ENCODE measurements at places on chromosomes 3 and 15.

- no peak for DNase-seq
Observed at GRCh38 chr3:109284071-109284470, 32.2 kb downstream of the DPPA2 start.

DNA sequence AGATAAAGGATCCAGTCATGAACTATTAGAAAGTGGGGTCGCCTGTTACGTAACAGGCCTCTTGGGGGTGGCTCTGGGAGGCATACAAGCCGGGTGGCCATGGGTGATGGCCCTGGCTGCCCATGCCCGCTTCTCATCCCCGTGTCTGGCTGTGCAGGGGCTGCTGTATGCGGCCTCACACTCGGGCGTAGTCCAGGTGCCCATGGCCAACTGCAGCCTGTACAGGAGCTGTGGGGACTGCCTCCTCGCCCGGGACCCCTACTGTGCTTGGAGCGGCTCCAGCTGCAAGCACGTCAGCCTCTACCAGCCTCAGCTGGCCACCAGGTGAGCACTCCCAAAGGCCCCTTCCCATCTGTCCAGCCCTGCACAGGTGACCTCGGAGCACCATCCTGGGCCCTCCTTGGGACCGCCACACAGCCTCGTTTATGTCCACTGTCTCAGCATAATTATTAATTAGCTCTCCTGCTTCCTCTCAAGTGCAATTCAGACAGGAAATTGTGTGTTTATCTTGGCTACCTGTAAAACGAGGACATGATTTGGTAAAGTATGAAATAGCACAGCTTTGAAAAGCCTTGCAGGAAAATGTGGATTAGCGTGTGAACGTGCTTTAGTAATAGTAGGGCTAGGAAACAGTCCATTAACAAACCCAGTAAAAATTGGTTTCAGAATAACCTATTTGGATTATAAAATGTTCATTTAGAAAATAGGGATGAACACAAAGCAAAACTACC is 8.1 kb downstream of the CIB1 start:
- no peak for DNase-seq

DNA sequence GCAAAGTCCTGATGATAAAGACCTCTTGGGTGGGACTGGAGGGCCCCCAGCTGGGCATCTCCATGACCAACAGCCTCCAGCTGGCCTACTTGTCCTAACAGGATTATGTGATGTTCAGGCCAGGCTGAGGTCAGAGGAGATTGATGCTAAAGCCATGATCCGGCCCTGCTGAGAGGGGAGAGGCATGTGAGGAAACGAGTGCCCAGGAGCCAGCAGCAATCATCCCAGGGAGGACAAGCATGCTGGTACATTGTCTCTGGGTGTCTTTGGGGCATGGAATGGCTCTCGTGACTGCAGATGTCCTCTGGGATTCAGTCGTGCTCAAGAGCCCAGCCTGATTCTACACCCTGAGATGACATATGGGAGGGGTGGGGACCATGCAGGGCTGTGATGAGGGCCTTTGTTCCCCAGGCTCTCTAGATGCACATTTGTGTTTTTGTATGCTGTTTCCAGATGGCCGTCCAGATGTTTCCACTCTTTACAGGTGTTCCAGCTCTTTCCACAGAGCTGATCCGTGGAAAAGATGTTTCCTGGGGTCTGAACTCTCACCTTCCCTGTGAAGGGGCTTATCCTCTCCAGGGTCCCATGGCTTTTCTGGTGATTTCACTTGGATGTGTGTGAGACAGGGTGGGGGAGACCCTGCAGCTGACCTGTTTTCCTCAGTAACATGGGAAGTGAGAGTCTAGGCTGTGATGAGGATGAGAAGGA is 20.2 kb downstream of the SLC24A1 start:
- no peak for DNase-seq

GRCh38 chr3:99659032-99659431 is 20.6 kb downstream of the COL8A1 start:
- peak; percentile 14 for DNase-seq

GRCh38 chr3:46215810-46216414 is 7.8 kb upstream of the CCR1 start:
- no peak for DNase-seq

GRCh38 chr15:26224266-26224665 is 361.1 kb upstream of the ATP10A start:
- DNase-seq, result no peak

DNA sequence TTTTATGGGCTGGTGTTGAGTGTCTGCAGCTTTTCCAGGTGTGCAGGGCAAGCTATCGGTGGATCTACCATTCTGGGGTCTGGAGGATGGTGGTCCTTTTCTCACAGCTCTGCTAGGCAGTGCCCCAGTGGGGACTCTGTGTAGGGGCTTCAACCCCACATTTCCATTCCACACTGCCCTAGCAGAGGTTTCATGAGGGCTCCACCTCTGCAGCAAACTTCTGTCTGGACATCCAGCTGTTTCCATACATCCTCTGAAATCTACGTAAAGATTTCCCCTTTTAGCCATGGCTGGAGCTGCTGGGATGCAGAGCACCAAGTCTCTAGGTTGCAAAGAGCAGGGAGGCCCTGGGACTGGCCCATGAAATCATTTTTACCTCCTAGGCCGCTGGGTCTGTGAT is 11.6 kb downstream of the RFX7 start:
- DNase-seq, result no peak

DNA sequence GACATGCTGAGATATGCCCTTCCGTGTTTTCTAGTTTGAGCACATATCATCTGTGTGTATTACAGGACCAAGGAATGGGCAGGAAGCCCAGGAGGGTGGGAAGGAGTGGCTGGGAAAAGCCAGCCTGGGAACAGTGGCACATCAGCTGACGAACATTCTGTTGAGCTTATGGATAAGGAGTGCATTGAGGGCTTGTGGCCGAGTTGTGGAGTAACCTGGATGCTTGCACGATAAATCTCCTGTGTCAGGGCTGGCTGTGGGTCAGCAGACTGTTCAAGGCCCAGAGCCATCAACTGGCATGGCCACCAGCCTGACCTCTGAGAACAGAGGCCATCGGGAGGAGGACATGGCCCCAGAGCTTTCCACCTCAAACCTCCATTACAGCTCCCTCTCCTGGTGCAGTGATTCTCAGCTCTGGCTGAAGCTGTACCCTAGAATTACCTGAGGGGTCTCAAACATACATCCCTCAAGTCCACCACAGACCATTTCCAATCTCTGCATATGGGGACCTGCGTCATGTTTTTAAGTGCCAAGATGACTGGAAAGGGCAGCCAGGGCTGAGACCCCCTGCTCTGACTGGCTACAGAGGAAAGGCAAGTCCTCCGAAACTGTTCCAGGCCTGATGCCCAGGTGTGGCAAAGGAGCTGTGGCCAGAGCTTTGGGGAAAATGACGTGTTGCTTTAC is 4.8 kb upstream of the VILL start:
- DNase-seq, result no peak

DNA sequence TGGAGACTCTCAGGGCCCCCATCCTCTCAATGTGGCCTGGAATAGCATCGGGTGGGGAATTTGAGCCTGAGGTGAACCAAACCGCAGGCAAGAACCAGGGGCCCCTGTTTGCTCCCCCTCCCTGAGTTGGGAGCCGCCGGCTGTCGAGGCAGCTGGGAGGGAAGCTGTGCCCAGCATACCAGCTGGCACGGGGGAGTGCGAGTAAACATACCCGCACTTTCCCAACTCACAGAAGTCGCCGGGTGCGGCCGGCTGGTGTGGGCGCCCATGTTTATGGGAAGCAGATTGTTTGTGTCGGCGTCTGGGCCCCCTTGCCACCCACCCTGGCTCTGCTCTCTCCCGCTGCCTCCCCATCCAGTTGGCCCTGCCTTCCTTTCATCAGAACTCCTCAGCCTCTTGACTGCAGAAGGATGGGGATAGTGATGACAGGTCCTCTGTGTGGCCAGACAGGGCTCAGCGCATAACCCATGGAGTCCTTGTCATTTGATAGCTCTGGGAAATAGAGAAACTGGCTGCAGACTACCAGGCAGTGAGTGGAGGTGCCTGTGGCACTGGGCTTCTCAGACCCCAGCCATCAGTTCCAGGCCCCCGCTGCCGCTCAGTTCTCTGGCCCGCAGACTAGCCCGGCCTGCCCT is 60.4 kb downstream of the CACNA2D2 start:
- DNase-seq, result peak; percentile 16

- DNase-seq, result no peak
Observed at GRCh38 chr3:102195198-102195948, 239.4 kb upstream of the ZPLD1 start.

GRCh38 chr3:122301063-122301462 is 24.0 kb upstream of the CSTA start:
- no peak for DNase-seq

GRCh38 chr3:65490114-65490513 is 548.6 kb downstream of the MAGI1 start:
- DNase-seq, result no peak

DNA sequence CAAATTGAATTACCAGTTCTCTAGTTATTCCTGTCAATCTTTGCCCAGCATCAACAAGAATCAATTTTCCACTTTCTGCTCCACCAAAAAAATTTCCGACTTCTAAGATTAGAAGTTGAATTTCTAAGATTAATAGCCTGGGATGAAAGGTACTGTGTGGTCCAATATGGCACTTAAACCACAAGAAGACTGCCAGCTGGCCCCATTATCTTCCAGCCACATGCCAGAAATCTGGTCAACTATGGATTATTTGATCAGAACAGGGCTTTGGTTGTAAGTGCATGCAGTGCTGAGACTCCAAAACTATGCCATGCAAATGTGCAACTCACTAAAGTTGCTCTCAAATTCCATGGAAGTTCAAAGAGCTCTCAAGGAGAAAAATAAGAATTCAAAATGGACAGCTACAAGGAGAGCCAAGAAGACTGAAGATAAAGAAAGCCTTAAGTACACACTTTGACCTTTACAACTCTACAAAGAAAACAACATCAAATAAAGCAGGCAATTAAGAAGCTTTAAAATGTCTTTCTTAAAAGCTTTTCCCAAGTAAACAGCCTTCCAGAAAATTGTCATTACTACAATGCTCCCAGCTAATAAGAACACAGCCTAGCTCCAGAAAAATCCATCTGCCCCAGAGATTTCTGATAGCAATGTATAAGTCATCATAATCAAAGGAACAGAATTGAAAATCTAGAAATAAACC is 64.2 kb downstream of the ST3GAL6 start:
- peak; percentile 38 for DNase-seq

GRCh38 chr15:66477011-66477410 is 20.6 kb downstream of the SNAPC5 start:
- DNase-seq, result no peak

DNA sequence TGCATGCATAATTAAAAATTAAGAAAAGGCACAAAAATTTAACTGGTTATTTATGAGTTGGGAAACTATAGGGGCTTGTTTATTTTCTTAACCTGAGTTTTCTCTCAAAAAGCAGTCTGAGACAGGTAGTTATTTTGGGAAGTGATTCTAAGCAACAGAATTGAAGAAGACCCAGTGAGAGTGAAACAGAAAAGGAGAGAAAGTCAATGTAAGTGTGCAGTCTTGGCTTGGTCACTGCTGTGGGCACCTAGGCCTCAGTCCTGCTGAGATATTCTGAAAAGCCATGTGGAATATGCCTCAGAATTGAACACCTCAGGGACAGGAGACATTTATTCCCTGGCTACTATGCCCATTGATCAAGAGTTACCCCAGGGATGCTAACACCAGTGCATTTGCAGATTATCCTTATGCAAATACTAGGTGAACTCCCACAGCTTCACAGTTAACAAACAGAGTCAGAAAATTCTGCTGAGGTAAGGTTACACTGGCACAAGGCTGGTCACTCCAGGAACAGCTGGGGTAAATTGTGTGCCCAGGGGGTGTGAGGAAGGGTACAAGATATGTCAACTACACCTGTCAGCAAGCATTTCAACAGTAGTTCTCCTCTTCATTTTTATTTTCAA is 222.7 kb downstream of the EFHB start:
- no peak for DNase-seq

GRCh38 chr15:89818287-89818686 is 3.6 kb upstream of the ANPEP start:
- DNase-seq, result no peak

DNA sequence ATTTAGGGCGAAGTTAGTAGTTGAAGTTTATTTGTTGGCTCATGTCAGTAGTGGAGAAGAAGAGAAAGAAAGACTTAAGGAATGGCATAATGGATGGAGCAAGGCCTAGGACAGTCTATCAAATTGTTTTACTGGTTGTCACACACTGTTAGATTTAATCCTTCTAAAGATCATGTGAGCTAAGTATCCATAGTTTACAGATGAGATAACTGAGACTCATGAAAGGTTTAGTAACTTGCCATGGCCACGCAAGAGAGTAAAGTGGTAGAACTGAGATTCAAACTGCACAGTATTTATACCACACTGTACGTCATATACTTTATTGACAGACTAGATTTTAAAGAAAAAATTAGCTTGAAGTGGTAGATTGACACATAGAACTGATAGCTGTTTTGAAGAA is 11.4 kb downstream of the SPRED1 start:
- DNase-seq, result no peak

- DNase-seq, result no peak
Observed at GRCh38 chr3:55531321-55531720, 44.2 kb upstream of the WNT5A start.

- no peak for DNase-seq
Observed at GRCh38 chr15:38242055-38242454, 10.6 kb upstream of the SPRED1 start.

DNA sequence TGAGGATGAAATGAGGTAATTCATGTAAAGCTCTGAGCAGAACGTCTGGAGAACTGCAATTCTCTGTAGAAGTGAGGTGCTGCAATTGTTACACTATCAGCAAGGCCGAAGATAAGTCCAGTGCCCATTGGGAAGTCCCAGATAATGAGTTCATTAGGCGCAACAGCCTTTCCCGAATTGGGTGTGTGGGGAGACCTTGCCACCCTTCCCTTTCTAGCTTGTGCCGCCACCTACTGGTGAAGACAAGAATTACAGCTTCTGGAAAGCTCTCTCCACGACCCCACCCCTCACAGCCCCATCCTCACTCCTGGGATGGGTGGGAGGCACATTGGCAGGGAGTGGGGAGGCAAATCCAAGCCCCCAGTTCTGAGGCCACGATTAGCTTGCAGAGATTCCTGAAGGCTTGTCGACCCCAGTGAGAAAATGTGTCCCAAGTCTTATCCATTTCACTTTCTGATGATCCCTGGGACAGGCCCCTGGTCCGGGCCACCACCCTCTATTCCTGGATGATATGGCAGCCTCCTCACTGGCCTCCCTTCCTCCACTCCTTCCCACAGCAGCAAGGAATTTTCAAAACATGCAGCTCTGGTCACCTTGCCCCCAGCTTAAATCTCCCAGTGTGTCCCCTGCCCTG is 36.4 kb downstream of the FAM3D start:
- DNase-seq, result peak; percentile 51

DNA sequence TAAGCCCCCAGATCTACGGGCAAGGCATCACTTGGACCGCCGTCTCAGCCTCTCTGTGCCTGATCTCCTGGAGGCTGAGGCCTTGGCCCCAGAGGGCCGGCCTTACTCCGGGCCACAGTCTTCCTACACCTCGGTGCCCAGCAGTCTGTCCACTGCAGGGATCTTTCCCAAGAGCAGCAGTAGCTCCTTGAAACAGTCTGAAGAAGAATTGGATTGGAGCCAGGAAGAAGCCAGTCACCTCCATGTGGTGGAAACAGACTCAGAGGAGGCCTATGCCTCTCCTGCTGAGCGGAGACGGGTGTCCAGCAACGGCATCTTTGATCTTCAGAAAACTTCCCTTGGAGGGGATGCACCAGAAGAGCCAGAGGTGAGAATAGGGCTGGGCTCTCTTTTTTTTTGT is 67.0 kb downstream of the MCTP2 start:
- DNase-seq, result no peak

- DNase-seq, result no peak
Observed at GRCh38 chr15:45863881-45864580, 229.2 kb downstream of the SQOR start.
